ENCODE measurements at places on chromosomes 13 and 19.

GRCh38 chr13:84080748-84081530, 198.7 kb upstream of the SLITRK1 start:
- no peak for DNase-seq

- no peak for DNase-seq
These were observed 1.3 kb upstream of the CRX start for GRCh38 chr19:47820410-47820809.

DNA sequence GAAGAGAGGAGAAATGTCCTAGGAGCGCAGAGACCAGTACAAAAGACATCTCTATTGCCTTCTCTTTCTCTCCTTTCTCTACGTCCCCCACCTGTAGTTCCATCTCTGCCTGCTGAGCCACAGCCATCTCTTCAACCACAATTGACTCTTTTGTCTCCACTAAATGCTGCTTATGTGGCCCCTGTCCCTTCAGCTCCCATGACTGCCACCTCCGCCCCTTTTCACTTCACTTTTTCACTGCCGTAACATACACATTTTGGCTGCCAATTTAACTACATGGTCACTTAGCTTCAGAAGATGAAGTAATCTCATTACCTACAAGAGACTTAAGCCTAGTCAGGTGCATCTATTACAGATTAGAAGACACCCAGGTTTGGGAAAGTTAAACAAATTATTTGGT, 81.9 kb downstream of the MZT1 start:
- DNase-seq: no peak

- no peak for DNase-seq
These were observed 32.6 kb downstream of the PDE4A start for GRCh38 chr19:10452726-10453618.

DNA sequence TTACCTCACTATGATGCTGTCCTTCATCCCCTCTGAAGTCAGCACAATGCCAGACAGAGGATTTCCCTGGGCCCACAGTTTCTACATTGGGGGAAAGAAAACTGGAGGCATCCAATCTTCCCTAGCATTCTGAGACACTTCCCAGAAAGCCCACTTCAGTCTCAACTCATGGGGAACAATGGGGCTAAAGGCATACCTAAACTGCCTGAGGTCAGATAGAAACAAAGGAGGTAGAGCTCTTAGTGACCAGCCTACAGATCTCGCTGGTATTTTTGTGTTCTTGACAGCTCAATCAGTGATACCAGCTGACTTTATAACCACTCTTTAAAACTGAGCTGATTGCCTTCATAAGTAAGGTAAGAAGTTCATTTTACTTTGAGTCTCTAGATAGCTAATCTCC, 881.0 kb upstream of the GPC6 start:
- no peak for DNase-seq

DNA sequence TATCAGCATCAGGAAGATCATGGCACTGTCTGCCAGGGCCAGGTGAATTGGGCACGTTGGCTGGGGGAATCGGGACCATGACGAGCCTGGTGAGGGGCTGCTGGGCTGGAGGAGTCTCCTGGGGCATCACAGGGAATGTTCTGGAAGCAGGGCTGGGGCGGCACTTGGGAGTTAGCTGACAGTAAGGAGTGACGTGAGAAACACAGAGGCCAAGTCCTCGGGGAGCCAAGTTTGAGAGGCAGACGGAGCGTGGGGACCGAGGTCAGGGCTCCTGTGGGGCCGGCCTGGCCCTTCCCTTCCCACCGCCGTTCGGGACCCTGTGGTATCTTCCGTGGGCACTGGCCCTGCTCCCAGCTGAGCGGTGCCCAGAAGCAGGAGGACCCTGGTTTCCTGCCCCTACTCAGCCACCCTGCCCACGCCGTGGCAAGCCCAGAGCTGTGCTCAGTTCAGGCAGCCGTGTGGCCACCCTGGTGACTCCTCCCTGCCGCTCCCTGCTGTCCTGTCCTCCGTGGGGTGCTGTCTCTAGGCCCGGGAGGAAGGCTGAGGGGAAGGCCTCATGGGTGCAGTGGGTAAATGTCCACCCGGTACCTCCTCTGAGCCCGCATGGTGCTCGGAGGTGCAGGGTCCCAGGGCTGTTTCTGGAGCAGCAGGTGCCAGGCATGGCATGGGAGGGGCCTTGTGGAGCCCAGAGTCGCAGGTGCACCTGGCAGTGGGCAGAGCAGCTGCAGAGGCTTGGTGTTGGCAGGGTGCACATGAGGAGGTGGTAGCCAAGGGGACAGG, 25.2 kb downstream of the CRTC1 start:
- no peak for DNase-seq

DNA sequence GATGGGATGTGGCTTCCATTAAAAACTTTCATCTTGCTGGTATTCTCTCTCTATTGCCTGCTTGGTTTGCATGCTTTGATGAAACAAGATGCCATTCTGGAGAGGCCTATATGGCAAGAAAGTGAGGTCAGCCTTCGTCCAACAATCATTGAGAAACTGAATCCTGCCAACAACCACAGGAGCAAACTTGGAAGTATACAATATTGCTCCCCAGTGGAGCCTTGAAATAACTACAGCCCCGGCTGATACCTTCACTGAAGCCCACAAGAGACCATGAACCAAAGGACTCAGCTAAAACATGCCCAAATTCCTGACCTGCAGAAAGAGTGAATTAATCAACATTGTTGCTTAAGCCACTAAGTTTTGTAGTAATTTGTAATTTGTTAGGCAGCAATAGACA, 82.5 kb upstream of the FGF14 start:
- DNase-seq: no peak

GRCh38 chr13:78753435-78753834, 94.5 kb upstream of the OBI1 start:
- DNase-seq: no peak

DNA sequence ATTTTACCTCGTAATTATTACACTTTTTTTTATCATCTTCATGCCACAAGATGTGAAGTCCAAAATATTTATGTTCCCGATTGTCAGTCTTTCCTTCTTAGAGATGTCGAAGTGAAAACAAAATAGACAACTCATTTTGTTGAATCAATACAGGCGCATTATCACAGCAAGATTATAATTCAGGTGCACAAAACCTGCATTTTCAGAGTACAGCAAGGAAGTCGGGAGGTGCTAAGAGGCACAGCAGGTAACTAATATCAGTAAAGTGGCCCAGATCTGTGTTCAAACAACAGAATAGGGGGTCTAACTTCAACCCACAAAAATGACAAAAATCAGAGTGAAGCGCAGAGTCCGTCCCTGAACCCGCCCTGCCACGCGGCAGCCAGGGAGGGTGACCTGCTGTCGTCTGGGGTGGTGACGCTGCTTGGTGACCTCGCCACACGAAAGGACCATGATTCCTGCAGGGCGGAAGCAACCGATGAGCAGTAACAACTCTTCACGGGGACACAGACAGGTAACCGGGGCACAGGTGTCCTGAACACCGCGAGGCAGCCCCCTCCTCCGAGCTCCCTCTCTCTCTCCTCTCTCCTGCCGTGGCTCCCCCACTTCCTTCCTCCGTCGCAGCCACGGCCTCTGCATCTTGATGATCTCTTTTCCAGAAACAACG, 50.9 kb upstream of the SPACA7 start:
- DNase-seq: no peak

DNA sequence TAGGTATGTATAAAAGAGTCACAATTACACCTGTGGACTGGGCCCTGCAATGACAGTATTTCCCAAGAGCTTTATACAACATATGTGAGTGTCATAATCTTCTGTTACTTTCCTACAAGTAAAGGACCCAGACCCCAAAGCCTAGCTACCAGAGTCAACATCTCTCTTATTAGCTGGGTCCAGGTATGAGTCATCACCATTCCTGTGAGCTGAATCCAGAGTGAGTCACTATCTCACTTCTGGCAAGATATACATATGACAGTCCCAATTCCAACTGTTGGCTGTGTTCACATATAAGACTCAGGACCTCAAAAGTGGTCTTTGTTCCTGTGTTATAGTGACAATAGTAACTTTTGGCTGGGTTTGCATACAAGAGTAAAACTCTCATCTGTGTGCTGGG, 46.7 kb downstream of the ZNF729 start:
- DNase-seq: no peak

DNA sequence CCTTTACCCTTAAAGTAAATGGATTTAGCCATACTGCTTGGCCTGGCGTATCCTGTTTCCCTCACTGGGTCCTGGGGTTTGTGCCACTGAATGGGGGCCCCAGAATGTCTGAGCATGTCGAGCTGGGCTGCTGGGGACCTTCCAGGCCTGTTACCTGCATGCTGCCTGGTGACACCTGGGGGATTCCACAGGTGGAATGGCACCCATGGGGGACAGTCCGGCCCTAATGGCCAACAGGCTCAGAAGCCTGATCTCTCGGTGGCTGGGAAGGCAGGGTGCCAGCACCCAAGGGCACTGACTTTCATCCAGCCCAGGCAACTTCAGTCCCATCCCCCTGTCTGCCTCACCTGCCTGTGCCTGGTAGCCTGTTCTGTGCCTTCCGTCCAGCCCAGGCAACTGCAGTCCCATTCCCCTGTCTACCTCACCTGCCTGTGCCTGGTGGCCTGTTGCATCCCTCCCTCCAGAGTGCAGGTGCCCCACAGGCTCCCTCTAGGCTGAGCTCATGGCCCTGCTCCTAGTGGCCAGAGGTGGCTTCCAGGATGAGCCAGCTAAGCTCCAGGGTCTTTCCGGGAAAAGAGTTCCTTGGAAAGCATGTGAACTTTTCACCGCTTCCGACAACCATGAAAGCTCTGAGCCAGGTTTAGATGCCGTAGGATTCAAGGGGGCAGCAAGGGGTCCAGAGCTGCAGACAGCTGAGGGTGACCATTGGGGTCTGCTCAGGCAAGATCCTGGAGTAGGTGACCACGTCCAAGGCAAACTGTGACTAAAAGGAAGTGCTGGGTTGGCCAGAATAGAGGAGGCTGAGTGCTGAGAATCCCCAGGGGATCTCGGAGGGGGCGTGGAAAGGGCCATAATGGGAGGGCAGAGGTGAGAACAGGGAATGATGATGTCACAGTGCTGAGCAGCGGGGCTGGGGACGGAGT, 30.3 kb upstream of the ZNF492 start:
- no peak for DNase-seq

DNA sequence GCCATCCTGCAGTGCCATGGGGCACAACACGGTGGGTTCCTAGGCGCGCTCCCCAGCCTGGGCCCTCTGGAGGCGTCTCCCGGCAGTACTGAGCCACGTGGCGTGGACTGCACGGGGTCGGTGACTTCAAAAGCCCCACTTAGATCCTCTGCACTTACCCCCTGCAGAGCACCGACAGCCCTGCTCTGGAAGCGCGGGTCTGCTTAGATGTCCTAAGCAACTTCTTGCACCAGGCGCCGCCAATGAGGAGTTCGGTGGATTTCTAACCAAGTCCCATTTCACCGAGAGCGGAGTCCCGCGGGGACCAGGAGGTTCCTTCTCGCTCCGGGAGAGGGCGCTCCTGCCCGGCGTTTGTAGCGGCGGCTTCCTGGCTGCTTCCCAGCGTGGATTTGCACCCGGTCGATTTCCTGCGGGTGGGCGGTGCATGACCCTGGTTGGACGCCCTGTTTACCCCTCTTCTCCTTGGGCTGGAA, 25.2 kb upstream of the ZNF845 start:
- no peak for DNase-seq

GRCh38 chr19:49983645-49984229, 22.8 kb upstream of the SIGLEC11 start:
- DNase-seq: peak; percentile 87

GRCh38 chr13:37914781-37915391, 45.3 kb upstream of the TRPC4 start:
- no peak for DNase-seq

- DNase-seq: no peak
These were observed 3.2 kb upstream of the DENND1C start for GRCh38 chr19:6484831-6485230.

DNA sequence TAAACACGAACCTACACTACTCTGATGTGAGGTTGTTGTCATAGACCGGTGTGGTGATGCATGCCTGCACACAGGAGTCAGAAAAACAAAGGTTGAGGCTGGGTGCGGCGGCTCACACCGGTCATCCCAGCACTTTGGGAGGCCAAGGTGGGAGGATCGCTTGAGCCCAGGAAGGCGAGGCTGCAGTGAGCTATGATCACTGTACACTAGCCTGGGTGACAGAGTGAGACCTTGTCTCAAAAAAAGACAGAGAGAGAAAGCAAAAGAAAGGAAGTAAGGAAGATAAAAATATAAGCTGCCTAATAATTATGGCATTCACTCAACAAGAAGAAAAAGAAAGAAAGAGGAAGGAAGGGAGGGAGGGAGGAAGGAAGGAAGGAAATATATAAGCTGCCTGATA, 9.3 kb downstream of the GP6 start:
- DNase-seq: peak; percentile 6

DNA sequence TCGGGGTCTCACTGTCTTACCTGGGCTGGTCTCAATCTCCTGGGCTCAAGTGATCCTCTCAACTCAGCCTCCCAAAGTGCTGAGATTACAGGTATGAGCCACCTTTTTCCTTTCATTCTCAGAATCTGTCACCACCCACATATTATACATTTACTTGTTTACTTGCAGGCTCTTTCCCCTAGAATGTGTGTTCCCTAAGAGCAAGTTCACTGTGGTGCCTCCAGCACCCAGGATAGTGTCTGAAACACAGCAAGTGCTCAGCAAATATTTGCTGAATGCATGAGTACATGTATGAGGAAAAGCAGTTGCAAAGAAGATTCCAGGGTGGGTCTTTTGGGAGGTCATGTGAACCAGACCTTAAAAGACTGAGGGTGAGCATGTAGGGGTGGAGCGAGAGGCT, 96.8 kb downstream of the RGCC start:
- DNase-seq: no peak

DNA sequence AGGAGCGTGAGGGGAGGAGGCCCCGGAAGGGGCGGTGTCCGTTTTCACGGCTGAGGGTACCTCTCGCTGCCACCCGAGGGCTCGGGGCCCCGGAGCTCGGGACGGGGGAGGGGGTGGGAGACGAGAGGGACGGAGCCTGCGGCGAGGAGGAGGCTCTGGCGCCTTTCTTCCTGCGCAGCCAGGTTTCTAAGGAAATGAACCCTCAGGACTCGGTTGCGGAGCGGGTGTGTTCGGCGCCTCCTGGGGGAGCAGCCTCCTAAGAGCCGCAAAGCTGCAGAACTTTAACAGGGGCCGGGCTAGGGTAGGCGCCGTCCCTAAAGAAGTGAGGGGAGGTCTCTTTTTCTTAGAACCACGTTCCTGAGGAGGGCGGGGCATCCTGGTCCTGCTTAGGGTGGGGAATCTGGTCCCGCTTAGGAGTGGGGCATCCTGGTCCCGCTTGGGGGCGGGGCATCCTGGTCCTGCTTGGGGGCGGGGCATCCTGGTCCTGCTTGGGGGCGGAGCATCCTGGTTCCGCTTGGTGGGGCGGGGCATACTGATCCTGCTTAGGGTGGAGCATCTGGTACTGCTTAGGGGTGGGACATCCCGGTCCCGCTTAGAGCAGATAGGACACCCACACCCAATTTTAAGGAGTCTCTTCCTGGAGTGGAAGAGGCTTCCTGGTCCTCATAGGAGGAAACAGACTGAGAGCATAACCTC, 6.2 kb downstream of the SYT5 start:
- DNase-seq: no peak

DNA sequence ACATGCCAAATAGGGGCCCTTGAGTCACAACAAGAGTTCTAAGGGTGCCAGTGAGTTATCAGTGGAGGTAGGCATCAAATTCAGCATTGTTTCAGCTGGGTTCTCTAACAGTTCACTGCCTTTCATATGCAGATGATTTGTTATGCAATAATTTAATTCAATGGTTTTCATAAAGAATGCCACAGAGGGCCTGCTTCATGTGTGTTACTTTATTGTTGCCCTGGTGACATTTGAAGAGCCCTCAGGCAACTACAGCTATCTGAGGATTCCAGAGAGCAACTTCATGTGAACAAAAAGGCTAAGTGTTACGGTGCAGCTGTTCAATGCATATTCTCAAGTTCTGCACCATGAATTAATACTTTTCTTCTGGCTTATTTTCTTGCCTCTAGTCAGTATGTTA, 43.1 kb upstream of the STARD13 start:
- no peak for DNase-seq
